Suprapubic skin (tissue), 4 donors: ENCODE measurements at places on chromosomes 7 and 10.

- no peak for DNase-seq
Measured at GRCh38 chr10:51999096-51999495, 299.7 kb upstream of the CSTF2T start.

DNA sequence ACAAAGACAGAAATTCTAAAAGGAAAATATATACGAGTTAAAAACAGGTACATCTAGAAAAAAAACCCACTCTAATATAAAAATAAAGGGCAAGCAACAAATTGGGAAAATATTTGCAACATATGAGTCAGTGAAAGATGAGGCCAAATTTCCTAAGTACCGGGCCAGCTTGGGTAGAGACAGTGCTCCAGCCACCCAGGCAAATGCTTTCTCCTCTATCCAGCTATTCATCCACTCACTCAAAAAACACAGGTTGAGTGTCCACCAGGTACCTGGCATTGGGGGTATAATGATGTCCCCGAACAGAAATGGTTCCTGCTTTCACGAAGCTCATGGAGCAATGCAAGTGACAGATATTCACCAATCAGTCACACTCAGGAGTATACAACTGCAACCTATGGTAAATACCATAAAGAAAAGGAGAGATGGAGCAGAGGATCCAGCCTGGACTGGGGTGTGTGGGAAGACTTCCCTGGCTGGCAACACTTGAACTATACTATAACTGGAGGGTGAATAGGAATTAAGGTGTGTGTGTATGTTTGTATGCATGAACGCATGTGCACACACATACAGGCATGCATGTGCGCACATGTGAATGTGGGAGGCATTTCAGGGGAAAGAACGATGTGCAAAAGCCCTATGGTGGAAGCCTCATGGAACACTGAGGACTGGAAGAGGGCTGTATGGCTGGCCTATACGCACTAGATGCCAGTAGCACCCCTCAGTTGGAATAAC lies 2.3 kb downstream of the ARHGAP22 start:
- DNase-seq, result no peak

- no peak for DNase-seq
Measured at GRCh38 chr10:79146611-79147130, 77.9 kb downstream of the ZMIZ1 start.

DNA sequence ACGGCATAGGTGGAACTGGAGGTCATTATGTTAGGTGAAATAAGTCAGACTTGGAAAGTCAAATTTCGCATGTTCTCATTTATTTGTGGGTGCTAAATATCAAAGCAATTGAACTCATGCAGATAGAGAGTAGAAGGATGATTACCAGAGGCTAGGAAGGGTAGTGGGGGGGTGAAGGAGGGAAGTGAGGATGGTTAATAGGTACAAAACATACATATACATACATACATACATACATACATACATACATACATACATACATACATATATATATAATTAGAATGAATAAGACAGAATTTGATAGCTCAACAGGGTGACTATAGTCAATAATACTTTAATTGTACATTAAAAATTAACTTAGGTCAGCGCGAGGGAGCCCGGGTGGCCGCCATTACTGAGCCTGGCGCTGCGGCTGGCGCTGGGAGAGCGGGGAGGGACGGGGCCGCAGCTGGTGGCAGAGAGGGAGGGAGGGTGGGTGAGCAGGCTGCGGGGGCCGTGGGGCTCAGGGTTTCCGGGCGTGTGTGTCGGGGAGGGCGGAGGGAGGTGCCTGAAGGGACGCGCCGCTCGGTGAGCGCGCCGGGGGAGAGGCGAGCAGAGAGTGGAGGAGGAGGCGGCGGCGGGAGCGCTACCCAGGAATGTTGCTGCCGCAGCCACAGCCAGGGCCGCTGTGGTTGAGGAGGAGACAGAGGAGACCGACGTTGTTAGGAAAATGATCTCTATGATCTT lies 85.8 kb upstream of the EGFR start:
- DNase-seq, result peak; percentile 83

GRCh38 chr7:18175801-18176450 lies 148.3 kb upstream of the PRPS1L1 start:
- DNase-seq, result no peak

DNA sequence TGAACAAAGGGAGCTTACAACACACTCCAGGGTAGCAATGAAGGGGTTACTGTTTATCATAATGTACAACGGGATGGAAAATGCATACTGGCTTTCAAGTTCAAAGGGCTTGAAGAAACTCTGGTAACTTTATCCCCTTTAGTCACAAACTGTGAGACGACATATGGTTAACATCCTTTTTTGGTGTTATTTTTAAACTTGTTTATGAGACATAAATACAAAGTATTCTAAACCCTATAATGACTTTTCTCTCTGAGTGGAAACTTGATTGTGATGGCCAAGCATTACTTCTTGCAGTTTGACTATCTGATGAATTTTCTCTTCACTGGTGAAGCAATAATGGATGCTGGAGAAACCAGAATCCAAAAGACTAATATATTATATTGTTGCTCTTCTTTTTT lies 62.0 kb upstream of the SEMA3A start:
- no peak for DNase-seq

DNA sequence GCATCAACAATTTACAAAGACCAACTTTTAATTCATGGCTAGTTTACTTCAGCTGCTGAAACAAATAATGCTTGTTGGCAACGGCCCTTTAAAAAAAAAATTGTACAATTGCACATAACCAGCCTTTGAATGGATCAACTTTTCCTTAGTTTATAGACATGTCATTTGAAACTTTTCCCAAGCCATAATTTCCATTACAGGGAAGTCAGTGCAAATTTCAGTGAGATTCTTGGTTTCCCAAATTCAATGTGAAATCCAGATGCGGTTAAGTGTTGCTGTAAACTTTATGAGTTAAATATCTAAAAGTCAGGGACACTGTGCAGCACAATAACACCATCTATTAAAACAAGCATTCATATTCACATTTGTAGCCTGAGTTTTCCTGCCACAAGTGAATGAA lies 182.2 kb downstream of the JAZF1 start:
- no peak for DNase-seq

DNA sequence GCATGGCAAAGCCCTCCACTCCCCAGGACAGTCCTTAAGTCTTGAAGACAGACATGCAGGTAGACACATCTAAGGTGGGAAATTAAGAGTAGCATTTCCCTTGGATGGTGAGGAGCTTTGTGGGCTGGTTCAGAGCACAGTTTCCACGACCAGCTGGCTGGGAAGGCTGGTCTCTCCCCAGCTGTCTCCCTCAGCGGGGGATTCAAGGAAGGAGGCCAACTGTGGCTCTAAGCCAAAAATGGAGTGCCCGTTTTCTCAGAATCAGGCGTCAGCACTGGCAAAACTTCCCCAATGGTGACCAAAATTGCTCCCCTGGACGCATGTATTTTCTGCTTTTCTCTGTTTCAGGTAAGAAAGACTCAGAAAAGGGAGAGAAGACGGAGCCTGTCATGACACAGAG lies 230.6 kb upstream of the FZD8 start:
- DNase-seq, result no peak

DNA sequence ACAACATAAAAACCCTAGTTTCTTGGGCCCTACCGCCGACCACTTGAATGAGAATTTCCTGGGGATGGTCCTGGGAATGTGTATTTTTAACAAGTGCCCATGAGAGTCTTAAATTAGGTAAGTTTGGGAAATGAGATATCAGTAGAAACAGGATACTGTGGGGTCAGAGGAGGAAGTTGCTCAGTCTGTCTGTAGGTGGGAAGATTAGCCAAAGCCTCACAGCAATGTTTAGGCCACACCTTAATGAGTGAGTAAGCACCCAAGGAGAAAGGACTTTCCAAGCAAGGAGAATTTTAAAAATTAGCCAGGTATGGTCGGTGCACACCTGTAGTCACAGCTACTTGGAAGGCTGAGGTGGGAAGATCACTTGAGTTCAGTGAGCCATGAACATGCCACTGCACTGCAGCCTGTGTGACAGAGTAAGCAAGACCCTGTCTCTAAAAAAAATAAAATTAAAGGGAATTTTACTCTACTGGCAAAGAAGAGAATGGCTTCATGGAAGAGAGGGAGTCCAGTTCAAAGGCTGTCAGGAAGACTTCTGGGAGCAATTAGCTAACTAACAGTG lies 31.9 kb downstream of the PAPSS2 start:
- DNase-seq, result no peak

DNA sequence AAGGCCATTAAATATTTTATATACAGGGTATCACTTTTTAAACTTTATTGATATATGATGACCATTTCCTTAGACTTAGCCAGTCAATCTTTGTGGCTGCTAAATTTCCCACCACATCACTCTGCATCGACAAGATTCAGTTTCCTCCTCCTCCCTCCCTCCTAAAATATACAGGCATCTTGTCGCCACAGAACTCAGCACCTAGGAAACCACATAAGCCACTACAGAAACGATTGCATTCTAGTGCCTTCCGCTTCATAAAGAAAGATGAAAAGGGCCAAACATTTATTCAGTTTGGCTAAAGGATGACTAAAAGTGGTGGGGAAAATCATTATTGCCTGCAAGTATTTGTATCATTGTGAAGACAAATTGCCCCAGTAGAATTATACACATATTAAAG lies 30.7 kb downstream of the ERCC6 start:
- DNase-seq, result no peak

GRCh38 chr10:119301397-119301796 lies 94.0 kb downstream of the GRK5 start:
- DNase-seq, result no peak

DNA sequence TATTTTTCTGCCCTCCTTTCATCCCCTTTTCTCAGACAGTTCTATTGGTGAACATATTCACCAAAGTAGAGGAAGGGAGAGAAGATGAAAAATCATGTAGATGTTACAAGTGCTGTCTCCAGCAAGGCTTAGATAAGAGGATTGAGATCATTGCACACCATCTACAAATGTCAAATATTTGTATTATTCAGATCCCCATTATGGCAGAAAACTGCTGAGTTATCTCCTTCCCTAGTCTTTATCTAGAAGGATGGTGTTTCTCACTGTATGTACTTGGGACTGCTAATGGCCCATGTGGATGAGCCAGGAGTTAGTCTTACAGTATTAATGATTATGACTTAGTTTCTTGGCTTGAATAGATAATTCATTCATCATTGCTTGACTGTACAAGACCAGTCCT lies 147.2 kb upstream of the EEPD1 start:
- no peak for DNase-seq

GRCh38 chr7:63900394-63901203 lies 98.0 kb upstream of the ZNF722 start:
- peak; percentile 90 for DNase-seq

DNA sequence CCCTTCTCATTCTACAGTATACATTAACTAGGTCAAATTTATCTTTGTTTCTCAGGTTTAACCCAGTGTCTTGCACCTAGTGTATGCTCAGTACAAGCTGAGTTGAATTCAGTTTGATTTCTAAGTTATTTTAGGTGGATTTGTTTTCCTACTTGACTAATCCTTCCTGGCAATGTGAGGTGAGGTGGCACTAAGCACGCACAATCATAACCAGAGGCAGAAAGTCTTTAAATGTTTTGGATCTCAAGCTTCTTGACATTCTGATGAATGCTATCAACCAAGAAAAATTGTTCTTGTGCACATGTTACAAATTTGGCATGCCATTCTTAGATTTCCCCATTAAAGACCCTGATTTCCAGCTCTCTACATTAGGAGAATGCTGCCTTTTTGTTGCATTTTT lies 3.2 kb downstream of the BZW2 start:
- no peak for DNase-seq

DNA sequence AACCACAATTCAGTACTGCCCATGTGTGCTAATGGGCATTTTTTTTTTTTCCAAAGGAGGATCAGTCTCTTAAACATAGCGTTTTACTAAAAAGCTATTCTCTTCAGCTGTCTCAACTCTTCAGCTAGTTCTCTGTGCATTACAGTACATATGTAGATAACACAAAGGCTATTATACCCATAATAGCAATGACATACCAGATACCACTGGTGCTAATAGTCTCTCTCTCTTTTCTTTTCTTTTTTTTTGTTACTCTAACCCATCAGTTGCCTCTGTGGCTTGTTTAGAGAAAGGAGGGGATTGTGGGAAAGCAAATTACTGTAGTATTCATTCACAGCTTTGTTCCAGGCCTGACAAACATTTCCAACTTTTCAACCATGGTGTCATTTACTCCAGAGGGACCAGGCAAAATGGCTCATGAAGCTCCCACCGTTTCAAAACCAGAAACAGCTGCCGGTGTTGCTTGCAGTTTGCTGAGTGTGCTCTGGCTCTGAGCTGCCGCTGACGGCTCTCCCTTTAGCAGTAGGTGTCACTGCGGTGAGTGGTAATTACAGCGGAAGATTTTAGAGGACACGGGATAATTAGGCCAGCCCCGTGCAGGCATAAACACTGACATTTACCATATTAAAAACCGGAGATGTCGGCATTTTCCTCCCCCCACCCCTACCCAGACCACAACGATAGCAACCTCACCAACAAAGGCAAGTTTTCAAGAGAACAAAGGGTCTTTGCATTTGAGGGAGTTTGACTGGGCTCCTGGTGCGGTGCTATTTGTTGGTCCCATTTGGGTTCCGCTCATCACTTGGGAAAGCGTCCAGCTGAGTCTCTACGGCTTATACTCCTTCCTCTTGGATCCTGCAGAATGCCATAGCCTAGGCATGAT lies 1005.5 kb downstream of the KCNMA1 start:
- no peak for DNase-seq

DNA sequence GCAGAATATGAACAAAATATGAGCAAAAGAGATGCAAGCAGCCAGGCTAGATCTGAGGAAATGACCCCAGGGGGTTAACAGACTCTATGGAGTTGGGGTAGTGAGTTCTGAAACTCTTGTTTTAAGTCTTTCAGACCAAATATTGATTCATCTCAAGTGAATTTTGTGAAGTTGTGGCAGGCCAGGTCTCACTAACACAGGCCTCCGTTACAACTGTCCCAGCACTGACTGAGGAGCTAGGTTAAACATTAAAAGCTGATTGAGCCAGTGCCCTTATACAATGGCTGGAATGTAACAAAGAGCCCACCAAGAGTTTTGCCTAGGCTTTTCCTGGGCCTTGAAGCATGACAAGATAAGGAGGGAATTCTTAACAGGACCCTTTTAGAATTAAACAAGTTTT lies 192.3 kb upstream of the STK17A start:
- DNase-seq, result no peak

DNA sequence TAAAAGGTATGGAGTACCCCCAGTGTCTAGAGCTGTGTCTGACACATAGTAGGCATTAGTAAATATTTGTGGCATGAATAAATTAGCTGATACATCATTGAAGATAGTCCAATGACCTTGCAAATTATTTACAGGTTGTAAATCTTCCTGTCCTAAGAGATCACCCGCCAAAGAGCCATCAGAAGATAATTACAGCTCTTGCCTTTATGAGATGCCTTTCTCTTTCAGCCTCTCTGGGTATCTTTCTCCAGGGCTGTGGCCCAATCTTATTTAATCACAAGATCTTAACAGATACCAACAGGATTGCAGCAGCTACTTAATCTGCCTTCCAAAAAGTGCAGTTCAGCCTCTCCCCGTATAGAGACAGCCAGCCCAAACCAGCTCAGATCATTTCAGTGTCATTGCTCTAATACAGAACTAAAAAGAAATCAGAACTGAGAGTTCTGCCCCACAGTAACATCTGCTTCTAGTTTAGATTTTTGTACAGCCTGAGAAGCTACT lies 41.5 kb downstream of the MYOF start:
- no peak for DNase-seq

GRCh38 chr10:23529625-23530024 lies 90.8 kb downstream of the OTUD1 start:
- DNase-seq, result no peak

- no peak for DNase-seq
Measured at GRCh38 chr10:106980495-106981451, 183.7 kb downstream of the SORCS1 start.
